ENCODE measurements at places on chromosomes 11 and 22.
A peak's percentile ranks its signal among the peaks of the same experiment; 100 is the strongest.

DNA sequence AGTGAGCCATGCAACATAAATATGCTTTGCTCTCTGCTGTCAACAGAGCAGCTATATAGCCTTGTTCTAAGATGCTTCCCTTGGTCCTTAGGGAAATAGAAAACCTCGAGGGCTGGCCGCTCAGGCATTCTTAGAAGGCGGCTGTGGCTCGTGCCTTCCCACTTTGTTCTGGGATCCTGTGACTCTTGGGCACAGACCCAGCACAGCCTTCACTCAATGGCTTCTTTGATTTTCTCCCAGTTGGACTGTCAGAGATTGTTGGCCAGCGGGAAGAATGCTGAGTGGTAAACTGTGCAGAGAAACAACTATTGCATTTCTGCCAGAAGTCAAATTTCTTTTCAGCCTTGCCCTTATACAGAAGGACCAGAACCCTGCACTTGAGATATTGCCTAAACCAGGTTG is 9.5 kb upstream of the MICAL2 start:
- no peak overlapping the region for H3K4me3 ChIP-seq
- H3K36me3 ChIP-seq = peaks cover 1% of the 10 kb centered on the region
- H3K27ac ChIP-seq = no peak overlapping the region
- no peak for DNase-seq

DNA sequence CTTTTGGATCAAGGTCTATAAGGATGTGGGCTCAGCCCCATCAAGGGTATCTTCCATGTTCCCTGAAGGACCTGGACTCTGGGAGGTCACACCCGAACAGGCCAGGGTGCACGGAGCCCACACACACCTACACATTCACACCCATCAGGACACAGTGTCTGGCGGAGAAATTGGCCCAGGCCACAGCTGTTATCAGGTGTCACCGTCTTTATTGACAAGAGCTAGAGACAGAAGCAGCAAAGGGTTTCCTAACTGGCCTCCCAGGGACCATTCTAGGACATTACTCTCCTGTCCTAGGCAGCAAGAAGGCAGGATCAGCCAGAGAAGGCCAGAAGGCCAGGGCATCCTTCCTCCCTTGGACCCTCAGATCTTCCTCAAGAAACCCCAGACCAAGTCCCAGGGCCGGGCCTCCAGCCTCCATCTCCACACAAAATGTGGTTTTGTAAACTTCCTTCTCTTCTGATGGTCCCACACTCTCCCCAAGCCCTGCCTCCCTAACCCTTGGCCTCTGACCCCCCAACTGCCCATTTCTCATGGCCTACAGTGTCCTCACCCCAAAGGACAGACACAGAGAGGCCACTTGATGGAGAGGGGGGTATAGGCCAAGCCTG is 8.1 kb downstream of the SSTR3 start:
- H3K27ac ChIP-seq = peak overlapping the region; percentile 11
- H3K4me3 ChIP-seq = no peak overlapping the region
- no peak for DNase-seq
- no peaks in the 10 kb centered on the region for H3K36me3 ChIP-seq
- peaks cover 12% of the 10 kb centered on the region for H3K4me1 ChIP-seq

- no peak overlapping the region for H3K4me3 ChIP-seq
- DNase-seq = peak; percentile 31
- no peaks in the 10 kb centered on the region for H3K27me3 ChIP-seq
- H3K27ac ChIP-seq = peak overlapping the region; percentile 13
These were observed 40.5 kb downstream of the SREBF2 start for GRCh38 chr22:41873391-41873790.

GRCh38 chr22:44580176-44581095 is 82.4 kb upstream of the RTL6 start:
- H3K4me3 ChIP-seq = no peak overlapping the region
- H3K27me3 ChIP-seq = peaks cover 7% of the 10 kb centered on the region
- no peaks in the 10 kb centered on the region for H3K36me3 ChIP-seq
- H3K4me1 ChIP-seq = no peaks in the 10 kb centered on the region
- no peak for DNase-seq

DNA sequence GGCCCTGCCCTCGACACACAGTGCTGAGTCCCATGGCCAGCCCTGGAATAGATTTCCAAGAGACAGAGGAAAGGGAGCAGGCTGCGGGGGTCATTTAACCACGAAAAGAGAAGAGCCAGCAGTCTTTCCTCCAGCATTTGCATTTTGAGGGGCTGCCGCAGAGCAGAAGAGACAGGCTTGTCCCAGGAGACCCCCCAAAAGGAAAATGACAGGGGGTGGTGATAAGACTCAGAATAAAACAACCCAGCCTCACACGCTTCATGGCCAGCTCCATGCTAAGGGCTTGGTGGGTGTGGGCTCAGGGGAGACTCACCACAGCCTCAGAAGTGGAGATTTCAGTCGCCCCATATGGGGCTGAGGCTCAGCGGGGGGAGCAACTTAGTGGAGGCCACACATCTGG is 16.9 kb downstream of the TRIOBP start:
- no peaks in the 10 kb centered on the region for H3K27me3 ChIP-seq
- H3K4me1 ChIP-seq = no peaks in the 10 kb centered on the region
- no peak overlapping the region for H3K27ac ChIP-seq
- DNase-seq = no peak

All from T-helper 2 cell treated with Interferon-gamma antibody and Interleukin-4, amounts not matched to agents 5 μg/mL and 100 μg/mL, for 36 hours (primary cell).